ENCODE measurements at places on chromosomes 4 and X.

DNA sequence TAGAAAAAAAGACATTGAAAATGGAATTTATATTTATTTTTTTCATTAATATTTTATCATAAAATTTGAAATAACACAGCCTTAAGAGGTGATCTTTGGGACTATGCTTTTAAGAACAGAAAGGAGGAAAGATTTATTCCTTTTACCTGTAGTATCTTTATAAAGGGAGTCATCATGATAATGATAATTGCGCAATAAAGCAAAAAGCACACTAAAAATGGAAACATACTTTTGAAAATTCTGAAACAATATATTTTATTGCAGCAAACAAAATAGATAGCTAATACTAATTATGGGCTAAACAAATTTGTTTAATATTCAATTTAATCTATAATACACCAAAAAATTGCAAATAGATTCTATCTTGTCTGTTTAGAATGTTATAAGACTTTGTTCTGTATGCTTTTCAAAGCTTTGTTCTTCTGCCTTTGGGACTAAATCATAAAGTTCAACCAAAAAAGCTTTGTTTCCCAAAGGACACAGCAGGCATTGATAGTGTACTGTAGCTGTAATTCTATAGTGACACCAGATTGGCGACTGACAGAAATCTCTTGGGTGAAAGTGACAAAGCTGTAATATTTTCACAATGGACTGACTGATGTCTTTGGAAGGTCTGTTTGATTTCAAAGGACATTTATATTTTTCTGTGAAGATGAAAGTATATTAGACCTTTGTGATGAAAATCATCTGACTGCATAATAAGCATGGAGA lies 2156.6 kb upstream of the TENM3 start:
- no peak for DNase-seq

- DNase-seq, result no peak
Measured at GRCh38 chrX:21150208-21150607, 224.0 kb upstream of the CNKSR2 start.

DNA sequence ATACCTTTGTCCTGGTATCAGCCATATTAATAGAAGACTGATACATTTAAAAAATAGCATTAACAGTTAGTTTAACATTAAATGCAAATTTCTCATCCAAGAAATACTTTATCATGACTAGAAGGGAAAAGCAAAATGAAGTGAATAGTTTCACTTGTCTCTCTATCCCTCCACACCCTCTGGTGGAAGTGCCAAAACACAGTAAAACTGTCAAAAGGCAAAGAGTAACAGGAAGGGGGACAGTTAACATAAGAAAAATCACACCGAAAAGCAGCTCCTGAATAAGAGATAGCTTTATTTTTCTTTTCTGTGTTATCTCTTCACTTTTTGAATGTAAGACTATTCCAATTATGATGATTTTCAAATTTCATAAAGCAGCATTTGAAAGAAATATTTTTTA lies 187.2 kb downstream of the FBXW7 start:
- DNase-seq, result no peak

- DNase-seq, result no peak
Measured at GRCh38 chr4:149791851-149792250, 23.8 kb downstream of the IQCM start.

GRCh38 chrX:101429934-101430333 lies 21.9 kb downstream of the HNRNPH2 start:
- DNase-seq, result no peak

DNA sequence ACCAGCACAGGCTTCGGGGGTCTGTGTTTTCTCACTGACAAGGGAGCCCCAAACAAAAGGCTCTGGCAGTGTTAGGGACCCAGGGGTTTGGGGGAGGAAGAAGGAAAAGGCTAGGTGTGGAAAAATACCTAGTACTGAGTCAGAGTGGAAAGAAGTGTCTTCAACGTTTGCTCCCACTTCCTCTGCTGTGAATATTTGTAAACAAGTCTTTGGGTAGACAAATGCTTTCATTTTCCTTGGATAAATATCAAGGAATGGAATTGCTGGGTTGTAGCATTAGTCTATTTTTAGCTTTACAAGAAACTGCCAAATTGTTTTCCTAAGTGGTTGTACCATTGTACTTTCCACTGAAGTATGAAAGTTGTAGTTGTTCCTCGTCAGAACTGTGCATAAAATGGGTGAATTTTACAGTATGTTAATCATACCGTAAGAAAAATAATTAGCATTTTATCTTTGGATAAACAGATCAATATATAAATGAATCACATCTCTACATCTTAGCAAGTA lies 17.4 kb downstream of the COL4A5 start:
- DNase-seq, result no peak

- no peak for DNase-seq
Measured at GRCh38 chrX:136228839-136229207, 22.4 kb downstream of the MAP7D3 start.

DNA sequence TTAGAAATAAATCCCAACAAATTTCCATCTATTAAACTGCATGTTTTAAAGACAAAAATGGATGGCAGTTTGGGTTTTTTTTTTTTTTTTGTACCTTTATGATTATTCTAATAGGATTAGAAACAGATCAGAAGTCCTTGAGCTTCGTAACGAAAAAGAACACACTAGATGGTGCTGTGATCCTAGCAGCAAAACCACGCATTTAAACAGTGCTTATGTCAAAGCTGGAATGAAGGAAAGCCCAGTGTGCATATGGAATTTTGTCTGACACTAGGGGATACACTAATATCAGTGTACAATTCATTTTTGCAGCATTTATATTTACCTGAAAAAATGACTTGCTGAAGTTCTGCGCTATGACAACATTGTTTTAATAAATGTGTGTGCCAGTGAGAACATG lies 229.1 kb downstream of the VEGFC start:
- DNase-seq, result no peak

DNA sequence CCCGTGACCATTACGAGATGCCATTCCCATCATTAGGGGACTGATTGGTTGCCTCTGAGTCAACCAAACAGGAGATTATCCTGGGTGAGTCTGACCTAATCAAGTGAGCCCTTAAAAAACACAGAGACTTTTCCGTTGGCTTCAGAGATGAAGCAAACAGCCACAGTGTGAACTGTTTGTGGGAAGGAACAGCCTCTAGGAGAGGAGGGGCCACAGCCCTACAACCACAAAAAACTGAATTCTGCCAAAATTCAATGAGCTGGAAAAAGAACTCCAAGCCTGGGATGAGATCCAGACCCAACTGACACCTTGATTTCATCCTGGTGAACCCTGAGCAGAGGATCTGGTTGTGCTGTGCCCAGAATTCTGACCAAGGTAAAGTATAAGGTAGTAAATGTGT lies 31.3 kb upstream of the TBL1X start:
- DNase-seq, result no peak

DNA sequence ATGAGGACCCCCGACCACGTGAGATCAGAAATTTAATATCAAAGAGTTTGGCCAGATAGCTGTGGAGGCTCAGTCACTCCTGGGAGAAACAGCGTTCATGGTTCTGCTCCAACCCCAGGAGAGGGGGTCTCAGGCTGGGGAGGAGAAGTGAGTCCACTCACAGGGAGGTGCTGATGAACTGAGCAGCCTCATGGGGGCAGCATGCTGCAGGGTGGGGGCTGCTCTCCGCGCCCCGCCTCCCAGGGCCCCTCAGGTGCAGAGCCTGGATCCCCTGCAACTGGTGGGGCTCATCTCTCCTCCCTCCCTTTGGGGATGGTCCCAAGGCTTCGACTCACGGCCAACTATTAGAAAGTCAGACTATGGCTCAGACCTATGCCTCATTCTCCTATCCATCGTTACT lies 26.6 kb upstream of the C4orf50 start:
- DNase-seq, result no peak

- no peak for DNase-seq
Measured at GRCh38 chr4:29153642-29154041, 1566.5 kb upstream of the PCDH7 start.

- DNase-seq, result no peak
Measured at GRCh38 chr4:89757154-89757719, 79.7 kb downstream of the SNCA start.

- DNase-seq, result no peak
Measured at GRCh38 chrX:25012433-25012735, 3.4 kb downstream of the ARX start.

DNA sequence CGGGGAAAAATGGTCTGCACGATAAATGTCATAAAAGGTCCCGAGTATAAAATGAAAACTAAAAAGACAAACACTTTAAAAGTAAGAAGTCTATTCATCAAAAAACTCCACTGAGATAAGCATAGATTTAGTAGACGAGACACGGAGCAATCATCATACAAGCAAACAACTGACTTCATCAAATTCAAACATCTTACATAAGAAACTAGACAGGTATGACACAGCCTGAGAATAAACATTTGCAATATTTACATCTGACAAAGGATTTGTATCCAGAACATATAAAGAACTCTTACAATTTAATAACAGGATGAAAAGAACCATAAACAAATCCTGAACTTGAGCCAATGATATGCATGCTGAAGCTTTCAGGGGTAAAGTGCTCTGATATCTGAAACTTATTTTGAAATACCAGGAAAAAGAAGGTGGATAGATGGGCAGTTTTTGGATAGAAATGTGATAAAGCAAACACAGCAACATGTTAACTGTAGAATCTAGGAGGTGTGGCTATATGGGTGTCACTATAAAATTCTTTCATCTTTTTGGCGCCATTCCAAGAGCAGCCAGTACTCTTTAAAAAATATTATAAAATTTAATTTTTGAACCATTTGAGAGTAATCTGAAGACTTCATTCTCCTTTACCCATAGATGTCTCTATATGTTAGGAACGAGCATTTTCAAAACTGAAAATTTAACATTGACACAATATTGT lies 12.0 kb downstream of the MPP1 start:
- no peak for DNase-seq

- DNase-seq, result no peak
Measured at GRCh38 chr4:174669270-174669669, 147.0 kb upstream of the HPGD start.

- DNase-seq, result no peak
Measured at GRCh38 chr4:123731035-123731434, 334.4 kb downstream of the SPRY1 start.
